Effector CD4-positive, alpha-beta T cell (primary cell): ENCODE measurements at places on chromosomes 6 and 20.
A peak's percentile ranks its signal among the peaks of the same experiment; 100 is the strongest.

- no peak for DNase-seq
These were observed 207.2 kb upstream of the ECI2 start for GRCh38 chr6:4342407-4343137.

DNA sequence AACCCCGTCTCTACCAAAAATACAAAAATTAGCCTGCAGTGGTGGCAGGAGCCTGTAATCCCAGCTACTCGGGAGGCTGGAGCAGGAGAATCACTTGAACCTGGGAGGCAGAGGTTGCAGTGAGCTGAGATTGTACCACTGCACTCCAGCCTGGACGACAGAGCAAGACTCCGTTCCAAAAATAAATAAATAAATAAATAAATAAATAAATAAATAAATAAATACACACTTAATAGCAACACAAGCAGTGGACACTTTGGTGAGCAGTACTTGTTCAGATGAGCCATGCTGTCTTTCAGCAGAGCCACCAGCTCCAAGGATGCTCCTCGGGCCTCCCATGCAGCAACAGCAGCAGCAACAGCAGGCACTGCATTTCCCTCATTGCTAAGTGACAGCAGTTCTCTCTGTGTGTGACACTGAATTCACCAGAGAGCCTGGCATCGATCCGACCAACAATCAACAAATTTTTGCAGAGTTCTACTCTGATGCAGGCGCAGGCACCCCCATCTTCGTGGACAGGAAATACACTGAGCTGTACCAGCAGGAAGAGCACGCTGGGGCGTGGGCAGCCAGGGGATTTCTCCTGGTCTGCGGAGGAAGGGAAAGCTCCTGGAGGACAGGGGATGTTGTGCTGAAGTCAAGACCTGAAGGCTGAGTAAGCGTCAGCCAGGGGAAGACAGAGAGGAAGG lies 54.0 kb upstream of the SNX9 start:
- no peak for DNase-seq

- no peak for DNase-seq
These were observed at the start of gene C2 for GRCh38 chr6:31927242-31927862. Gene C2 (plus strand): TSS chr6:31927717. CDS start chr6:31927753, 36 bp downstream.

DNA sequence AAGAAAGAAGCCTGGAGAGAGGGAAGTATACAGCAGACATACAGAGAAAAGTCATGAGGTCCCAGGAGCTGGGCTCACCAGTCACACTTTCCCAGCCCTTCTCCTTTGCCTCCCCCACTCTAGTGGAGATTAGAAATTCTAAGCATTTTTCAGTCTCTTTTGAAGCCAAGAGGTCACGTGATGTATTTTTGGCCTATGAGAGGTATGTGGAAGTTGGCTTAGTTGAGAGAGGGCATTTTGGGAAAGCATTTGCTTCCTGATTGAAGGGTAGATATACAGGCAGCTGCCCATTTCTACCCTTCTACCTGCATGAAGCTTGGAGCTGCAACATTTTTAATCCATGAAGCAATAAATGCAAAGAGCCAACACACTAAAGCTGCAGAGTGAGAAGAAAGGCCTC lies 106.0 kb upstream of the TNFAIP3 start:
- DNase-seq: no peak

- peak; percentile 62 for DNase-seq
These were observed 97.4 kb downstream of the OR2B2 start for GRCh38 chr6:27814665-27815424.

DNA sequence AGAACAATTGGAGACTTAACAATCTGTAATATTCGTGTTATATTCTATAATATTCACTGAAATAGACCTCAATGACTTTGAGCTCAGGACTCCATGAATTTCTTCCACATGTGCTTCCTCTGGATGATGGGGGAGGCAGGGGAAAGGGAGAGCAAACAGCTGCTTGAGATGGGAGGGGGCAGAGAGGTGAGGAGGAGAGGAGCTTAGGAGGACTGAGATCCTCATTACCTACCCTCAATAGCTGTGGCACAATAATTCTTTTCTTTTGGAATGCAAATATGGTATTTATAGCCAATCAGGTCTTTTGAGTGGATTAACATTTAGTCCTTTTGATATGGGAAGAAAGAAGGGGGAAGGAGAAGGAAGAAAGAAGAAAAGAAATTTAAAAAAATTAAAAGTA lies 64.1 kb upstream of the ZNF217 start:
- DNase-seq: no peak

DNA sequence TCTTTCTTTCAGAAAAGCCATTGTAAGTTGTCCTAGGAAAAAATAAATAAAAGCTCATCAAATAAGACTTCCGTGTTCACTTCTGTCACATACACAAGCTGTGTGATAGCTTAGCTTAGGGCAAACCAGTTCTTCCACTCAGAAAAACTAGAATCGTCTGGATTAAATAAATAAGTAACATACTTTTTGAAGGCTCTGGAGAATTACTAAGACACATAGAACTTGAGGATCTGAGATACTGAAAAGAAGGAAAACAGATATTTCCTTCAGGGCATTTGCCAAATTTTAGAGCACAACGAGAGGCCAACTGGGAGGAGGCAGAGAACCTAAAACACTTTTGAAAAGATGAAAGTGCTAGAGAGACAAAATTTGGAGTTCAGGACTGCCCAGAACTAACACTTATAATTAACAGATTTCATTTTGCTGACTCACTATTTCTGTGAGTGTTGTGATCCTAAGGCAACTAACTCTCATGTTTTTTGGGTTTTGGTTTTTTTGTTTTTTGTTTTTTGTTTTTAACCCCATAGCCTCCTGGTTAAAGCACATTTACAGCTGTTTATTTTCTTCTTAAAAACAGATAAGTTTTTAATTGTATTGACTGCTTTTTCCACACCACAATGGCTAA lies 38.7 kb upstream of the THEMIS start:
- DNase-seq: no peak

DNA sequence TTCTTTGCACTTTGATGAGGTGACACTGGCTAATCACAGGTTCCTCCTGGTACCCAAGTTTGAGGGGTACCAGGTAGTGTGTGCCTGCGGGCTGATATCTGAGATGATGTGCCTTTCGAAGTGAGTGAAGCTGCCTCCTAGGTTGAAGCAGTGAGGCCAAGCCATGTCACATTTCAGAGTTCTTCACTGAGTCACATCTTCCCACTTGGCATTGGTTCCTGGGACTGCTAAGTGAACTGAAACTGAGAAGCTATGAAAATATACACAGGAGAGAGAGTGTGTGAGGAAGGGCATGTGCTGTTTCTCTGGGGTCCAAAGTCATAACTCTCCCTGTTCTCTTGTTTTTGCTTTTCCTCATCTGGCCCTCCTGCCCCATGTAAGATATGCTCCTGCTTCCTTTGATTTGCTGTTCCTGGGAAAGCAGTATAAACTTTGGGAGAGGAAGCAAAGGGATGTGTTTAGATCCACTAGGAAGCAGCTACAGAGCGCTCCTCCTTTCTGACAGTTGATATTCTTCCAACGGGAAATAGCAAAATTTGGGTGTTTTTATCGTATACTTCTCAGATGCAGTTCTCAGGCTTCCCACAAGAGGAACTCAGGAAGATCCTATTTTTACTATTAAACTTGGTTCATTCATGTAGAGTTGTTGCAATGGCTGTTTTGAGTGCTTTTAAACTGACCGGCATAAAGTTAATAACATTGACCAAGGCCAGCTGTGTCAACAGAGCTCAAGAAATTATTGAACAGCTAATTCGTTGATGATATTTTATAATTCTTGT lies 153.7 kb downstream of the MOXD1 start:
- no peak for DNase-seq

DNA sequence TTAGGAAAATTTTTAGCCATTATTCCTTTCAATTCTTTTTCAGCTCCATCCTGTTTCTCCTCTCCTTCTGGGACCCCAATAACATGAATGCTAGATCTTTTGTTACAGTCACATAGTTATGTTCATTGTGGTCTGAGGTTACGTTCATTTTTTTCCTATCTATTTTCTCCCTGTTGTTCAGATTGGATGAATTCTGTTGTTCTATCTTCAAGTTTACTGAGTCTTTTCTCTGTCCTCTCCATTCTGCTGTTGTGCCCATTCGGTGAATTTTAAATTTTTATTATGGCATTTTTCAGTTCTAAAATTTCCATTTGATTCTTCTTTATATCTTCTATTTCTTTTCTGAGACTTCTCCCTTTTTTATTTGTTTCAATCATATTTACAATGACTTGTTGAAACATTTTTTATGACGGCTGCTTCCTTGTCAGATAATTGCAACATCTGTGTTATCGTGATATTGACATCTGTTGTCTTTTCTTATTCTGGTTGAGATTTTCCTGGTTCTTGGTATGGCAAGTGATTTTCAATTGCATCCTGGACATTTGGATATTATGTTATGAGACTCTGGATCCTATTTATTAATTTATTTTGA lies 12.6 kb upstream of the DDR1 start:
- DNase-seq: no peak

GRCh38 chr20:33910056-33910455 lies 83.7 kb upstream of the RALY start:
- no peak for DNase-seq

DNA sequence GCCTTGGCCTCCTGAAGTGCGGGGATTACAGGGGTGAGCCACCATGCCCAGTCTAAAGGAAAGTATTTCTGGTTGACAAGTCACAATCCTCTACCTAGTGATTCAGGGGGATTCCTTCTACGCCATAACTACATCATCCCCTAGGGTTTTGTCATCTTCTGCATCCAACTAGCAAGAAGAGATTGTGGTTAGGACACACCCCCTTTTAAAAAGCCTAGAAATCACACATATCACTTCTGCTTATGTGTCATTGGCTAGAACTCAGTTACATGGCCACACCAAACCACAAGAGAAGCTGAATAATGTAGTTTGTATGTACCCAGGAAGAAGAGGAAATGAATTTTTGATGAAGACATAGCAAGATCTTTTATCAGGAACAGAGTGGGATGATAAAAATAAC lies 14.7 kb upstream of the CHD6 start:
- DNase-seq: no peak

GRCh38 chr20:43191946-43192863 lies 2.5 kb upstream of the PTPRT start:
- DNase-seq: no peak

DNA sequence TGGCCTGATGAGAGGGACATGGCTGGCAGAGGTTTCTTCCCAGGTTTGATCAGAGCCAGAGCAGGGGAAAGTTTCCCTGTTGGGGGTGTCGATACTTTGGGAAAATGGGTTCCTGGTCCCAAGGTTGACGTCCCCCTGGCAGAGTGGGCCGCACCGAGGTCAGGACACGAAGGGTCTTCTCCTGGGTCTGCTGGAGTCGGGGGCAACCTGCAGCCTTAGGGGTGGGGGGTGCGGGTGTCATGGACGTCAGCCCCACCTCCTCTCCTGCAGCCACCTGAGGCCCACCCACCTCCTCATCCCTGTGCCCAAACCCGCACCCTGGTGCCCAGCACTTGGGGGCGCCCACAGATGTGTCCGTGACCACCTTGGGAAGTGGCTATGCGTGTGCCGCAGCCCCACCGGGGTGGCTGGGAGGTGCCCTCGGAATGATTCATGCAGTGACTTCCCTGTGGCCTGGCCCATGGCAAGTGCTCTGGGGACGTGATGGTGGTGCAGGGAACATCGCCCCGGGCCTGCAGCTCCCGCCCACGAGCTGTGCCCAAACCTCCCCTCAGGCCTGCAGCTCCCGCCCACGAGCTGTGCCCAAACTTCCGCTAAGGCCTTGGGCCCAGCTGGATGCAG lies 64.9 kb downstream of the YTHDF1 start:
- DNase-seq: no peak

DNA sequence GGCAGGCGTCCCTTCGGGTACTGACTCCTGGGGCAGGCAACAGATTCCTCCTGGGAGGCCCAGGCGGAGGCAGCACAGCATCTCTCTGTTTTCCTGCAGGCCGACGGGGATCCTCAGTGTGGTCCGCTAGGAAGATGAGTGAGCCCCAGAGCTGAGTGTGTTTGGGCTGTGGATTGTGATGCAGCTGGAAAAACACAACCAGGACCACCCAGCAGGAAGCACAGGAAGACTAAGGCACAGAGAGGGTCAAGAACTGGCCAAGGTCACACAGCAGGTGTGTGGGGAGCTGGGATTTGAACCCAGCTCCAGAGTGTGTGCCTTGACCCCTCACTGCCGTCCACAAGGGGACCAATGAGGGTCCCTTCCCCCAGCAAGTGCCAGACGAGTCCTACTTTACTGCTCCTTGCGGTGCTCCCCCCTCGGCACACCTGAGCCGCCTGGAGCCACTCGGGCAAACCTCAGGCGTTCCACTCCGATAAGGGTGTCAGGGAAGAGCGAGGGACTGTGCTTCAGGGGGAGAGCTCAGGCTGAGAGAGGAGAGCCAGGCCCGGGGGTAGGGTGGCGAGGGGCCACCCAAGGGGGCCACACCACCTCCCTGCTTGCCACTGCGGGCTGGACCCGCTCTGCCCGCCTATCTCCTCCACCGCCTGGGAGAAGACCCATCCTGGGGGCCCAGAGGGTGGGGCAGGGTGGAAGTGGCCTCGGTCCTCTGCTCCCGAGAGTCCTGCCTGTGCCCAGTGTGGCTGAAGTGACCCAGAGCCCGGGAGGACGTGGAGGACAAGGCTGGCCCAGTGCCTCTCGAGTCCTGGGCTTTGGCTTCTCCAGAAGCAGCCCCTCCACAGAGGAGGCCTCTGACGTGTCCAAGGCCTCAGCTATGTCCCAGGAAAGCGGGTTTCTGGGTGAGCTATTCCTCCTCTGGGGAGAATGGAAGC lies 63.3 kb downstream of the YTHDF1 start:
- DNase-seq: no peak

GRCh38 chr20:33234050-33234449 lies 1.7 kb upstream of the BPIFA1 start:
- no peak for DNase-seq

- DNase-seq: no peak
These were observed 19.7 kb upstream of the UTRN start for GRCh38 chr6:144265390-144265789.

- no peak for DNase-seq
These were observed 283.0 kb upstream of the NOX3 start for GRCh38 chr6:155738602-155739105.

DNA sequence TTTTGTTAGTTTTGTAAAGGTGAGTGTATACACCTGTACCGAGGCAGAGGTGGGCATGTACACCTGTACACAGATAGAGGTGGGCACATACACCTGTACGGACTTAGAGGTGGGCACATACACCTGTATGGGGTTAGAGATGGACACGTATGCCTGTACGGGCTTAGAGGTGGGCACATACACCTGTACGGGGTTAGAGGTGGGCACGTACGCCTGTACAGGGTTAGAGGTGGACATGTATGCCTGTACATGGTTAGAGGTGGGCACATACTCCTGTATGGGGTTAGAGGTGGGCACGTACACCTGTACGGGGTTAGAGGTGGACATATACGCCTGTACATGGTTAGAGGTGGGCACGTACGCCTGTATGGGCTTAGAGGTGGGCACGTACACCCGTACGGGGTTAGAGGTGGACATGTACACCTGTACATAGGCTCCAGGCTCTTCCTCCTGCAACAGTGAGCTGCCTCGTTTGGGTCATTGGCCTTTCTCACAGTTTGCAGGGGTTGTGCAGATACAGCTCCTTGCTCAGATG lies 63.7 kb downstream of the PHACTR3 start:
- DNase-seq: no peak

GRCh38 chr20:32672982-32673851 lies 524 bp downstream of the C20orf203 start:
- no peak for DNase-seq

GRCh38 chr6:89482126-89482525 lies 49.2 kb downstream of the ANKRD6 start:
- DNase-seq: no peak
